ENCODE measurements at places on chromosomes 1 and 21.

DNA sequence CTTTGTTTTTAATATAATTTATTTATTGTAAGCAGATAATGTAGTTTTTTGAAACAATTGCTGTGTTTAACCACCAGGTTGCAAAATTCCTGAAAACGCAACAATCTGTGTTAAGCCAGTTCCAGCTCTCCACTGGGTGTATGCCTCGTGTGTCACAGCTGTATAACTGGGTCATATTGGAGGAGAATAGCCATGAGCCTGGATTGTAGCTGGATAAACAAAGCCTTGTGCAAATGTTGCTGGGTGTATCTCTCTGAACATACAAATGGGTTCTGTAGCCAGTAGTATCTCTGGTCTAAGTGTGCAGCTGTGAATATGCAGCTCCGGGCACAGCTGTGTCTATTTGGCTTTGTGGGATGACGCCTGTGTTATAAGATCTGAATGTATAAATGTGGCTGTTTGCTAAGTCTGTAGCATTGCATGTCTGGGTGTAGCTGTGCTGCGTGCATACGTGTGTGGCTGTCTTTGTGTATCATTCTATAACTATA lies 2.8 kb downstream of the TCEA3 start:
- no peak for DNase-seq

DNA sequence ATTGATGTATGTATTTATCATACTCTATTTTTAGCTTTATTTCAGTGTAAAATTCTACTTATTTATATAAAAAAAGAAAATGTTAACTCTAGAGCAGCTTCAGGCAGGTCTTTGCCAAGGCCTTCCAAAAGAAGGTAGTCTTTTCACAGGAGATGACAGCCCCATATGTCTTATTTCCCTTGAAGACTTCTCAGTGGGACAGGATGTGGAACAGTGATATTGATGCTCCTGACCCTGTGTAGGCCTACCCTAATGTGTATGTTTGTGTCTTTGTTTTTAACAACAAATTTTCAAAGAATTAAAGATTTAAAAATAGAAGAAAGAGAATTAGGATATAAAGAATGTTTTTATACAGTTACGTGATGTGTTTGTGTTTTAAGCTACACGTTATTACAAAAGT lies 1593.6 kb downstream of the AMY1C start:
- DNase-seq: no peak

- DNase-seq: no peak
Observed at GRCh38 chr1:77996734-77997133, 8.0 kb upstream of the DNAJB4 start.

GRCh38 chr1:43007377-43008114 lies 48.9 kb upstream of the SLC2A1 start:
- no peak for DNase-seq

DNA sequence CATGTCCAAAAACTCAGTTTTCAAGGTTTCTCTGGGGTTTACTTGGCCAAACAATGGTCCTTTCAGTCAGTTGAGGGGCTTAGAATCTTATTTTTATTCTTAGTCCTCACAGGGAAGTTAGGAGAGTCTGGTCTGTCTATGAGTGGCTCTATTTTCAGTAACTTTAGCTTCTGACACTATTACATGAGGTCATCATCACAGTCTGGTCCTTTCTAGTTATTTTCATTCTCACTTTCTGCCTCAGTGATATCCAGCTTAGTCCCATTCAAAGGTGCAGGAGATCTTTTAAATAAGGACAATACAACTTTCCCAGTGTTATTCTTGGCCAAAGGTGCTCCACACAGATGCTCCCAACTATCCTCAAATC lies 30.0 kb upstream of the FGGY start:
- no peak for DNase-seq

- no peak for DNase-seq
Observed at GRCh38 chr1:5681654-5682053, 310.6 kb downstream of the NPHP4 start.

GRCh38 chr1:194535369-194535768 lies 1349.0 kb upstream of the B3GALT2 start:
- DNase-seq: no peak

DNA sequence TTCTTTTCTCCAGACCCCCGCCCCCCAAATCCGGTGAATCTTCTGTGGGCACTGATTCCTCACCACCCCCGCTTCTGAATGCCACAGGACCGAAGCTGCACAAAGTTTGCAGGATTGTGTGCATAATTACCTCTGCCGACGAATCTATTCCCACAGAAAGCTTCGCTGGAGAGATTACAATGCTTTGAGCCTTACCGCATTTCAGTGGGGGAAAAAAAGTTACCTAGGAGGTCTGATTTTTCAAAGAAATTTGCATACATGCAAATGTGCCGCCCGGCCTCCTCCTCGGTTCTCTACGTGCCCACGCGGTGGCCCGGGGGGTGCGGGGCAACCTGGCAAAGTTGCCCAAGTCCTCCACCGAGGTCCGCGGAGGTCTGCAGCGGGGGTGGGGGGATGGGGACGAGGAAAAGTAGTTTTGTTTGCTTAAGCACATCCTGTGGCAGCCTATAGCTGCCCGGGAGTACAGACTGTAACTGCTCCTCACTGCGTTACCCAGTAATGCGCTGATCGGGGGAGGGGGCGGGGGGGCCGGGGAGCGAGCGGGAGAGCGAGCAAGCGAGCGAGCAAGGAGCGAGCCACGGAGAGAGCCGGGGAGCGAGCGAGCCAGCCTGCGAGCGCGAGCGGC lies 563 bp upstream of the NFIA start:
- peak; percentile 62 for DNase-seq

- DNase-seq: no peak
Observed at GRCh38 chr1:86430376-86430775, 6.4 kb downstream of the CLCA2 start.

- no peak for DNase-seq
Observed at GRCh38 chr1:15542388-15543250, 16.0 kb downstream of the DNAJC16 start.

DNA sequence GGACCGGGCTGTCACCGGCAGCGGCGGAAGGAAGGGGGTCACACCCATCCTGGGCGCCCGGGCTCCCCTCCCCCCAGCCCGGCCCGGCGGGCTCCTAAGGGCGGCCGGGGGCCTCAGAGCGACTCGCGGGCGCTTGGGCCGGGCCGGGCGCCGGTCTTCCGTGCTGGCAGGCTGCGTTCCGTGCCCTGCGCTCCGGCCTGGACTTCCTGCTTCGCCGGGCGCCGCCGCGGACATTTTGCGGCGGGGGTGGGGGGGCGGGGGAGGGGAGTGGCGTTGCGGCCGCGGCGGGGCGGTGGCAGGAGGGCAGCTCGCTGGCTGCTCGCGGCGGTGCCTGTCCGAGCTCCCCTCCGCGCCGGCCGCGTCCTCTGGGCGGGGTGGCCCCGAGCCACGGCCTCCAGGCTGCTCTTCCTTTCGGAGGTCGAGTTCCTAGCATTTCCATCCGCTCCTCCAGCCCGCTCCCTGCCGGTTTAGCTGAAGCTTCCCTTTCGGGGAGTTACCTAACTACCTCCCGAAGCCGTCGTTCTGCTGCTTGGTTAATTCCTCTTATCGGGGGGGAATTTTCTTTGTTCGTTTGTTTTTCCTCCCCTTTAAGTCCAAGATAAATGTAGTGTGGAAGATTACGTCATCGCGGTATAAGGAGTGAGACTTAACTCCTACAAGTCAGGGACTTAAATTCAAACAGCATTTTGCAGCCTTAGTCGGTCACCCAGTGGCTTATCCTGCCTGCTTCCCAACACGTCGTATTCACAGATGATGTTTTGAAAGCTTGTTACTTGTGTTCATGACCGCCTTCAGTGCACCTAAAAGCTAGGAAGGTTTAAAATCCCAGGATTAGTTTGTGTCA lies 730 bp downstream of the CDC42 start:
- DNase-seq: peak; percentile 35

DNA sequence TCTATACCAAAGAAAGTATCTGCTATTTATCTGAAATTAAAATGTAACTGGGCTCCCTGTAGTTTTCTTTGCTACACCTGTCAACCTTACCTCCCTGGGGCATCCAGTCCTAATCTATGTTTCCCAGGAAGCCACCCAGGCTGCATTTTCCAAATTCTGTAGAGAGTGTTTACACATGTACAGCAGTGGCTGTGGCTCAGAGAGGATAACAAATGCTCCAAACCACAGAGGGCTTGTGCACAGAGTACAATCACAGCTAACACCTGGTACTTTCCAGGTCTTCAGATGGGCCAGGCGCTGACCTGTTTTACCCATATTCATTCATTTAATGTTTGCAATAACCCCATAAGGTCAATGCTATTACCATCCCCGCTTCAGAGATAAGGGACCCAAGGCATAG lies 146.5 kb upstream of the TNR start:
- DNase-seq: no peak

- DNase-seq: no peak
Observed at GRCh38 chr1:3944578-3945125, 44.6 kb upstream of the C1orf174 start.

- no peak for DNase-seq
Observed at GRCh38 chr1:60942291-60942690, 140.1 kb upstream of the NFIA start.

DNA sequence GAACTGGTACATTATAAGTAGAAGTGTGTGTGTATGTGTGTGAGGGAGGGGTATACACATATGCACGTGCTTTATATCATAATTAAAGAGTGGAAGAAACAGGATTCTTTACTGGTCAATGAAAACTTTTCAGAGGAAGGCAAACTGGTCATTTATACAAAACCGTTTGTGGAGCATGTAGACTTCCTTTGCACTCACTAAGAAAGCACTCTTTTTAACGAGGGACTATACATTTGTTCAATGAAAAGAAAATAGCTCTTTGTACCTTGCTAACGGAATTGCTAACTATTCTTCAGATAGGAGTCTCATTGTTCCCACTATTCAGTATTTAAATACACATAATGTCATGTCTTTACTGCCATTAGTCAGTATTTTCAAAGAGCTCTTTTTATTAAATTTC lies 219.3 kb downstream of the ST6GALNAC3 start:
- DNase-seq: no peak

DNA sequence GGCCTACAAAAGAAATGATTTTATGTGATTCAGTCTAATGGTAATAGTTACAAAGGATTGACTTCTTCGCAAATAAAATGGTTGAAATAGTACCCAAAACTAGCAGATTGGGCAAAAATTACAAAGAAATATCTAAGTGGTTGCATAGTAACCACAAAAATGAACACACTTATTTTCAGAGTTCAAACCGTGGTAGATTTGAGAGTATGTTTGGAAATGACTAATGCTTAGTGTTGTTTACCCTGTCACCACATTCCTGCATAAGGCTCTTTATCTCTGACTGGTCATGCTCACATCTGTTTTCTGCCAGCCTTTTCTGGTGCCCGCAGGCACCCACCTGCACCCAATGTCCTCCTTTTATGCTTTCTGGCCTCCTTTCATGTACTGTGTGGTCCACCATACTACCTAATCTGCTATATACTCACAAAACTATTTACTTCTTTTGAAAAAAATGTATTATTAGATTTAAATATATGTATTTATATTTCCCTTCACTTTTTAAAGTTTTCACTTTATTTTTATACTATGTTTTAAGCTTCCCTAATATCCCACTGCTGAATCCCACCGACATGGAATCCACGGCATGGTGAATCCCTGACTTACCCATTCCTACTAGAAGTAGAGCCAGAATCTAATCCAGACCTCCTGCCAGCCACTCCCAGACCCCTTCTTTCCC lies 30.3 kb downstream of the PTPRC start:
- peak; percentile 24 for DNase-seq

- peak; percentile 66 for DNase-seq
Observed at GRCh38 chr1:227999056-227999930, 7.5 kb upstream of the WNT3A start.

GRCh38 chr1:45953934-45954847 lies 150.8 kb downstream of the MAST2 start:
- no peak for DNase-seq

- DNase-seq: no peak
Observed at GRCh38 chr1:54945393-54945936, 35.0 kb upstream of the TMEM61 start.
